ENCODE measurements at places on chromosomes 4 and X.

- no peaks in the 10 kb centered on the region for H3K36me3 ChIP-seq
- no peak for DNase-seq
- H3K27ac ChIP-seq: no peak overlapping the region
These were observed 62.3 kb downstream of the CLDN22 start for GRCh38 chr4:183257808-183258207.

DNA sequence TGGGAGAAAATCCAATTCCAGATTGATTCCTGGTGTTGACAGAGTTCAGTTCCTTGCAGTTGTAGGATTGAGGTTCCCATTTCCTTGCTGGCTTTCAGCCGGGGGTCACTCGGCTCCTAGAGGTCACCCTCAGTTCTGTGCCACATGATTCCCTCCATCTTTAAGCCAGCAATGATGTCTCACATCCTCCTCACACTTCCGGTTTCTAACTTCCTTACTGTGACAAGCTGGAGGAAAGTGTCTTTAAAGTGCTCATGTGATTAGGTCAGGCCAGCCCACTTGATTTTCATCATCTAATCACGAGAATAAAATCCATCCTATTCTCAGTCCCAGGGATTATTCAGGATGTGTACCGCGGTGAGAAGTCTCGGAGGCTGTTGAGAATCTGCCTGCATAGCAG is 19.4 kb upstream of the SMIM31 start:
- H3K27ac ChIP-seq: no peak overlapping the region
- DNase-seq: no peak
- H3K4me1 ChIP-seq: peaks cover 2% of the 10 kb centered on the region
- H3K4me3 ChIP-seq: no peak overlapping the region
- H3K36me3 ChIP-seq: no peaks in the 10 kb centered on the region

- peaks cover 36% of the 10 kb centered on the region for H3K36me3 ChIP-seq
- peak overlapping the region; percentile 77 for H3K27ac ChIP-seq
- H3K27me3 ChIP-seq: no peaks in the 10 kb centered on the region
- H3K4me3 ChIP-seq: peak overlapping the region; percentile 58
- DNase-seq: no peak
These were observed 2.7 kb downstream of the TFE3 start for GRCh38 chrX:49040376-49040955.

GRCh38 chr4:19002170-19002569 is 980.6 kb upstream of the LCORL start:
- no peak overlapping the region for H3K4me3 ChIP-seq
- H3K27ac ChIP-seq: no peak overlapping the region
- H3K27me3 ChIP-seq: no peaks in the 10 kb centered on the region
- no peak for DNase-seq
- no peaks in the 10 kb centered on the region for H3K36me3 ChIP-seq

- no peak for DNase-seq
- H3K27me3 ChIP-seq: peaks cover 4% of the 10 kb centered on the region
- no peak overlapping the region for H3K27ac ChIP-seq
- H3K36me3 ChIP-seq: no peaks in the 10 kb centered on the region
These were observed 384.6 kb downstream of the PPP3CA start for GRCh38 chr4:100962698-100963097.

GRCh38 chr4:110248831-110249253 is 50.4 kb upstream of the ELOVL6 start:
- H3K4me1 ChIP-seq: no peaks in the 10 kb centered on the region
- H3K27me3 ChIP-seq: peaks cover 25% of the 10 kb centered on the region
- DNase-seq: no peak
- H3K4me3 ChIP-seq: no peak overlapping the region

GRCh38 chrX:129772796-129773431 is 6.8 kb upstream of the SASH3 start:
- no peaks in the 10 kb centered on the region for H3K27me3 ChIP-seq
- peak; percentile 58 for DNase-seq
- H3K27ac ChIP-seq: peak overlapping the region; percentile 95
- H3K36me3 ChIP-seq: peaks cover 3% of the 10 kb centered on the region
- peak overlapping the region; percentile 58 for H3K4me3 ChIP-seq
- peaks cover 86% of the 10 kb centered on the region for H3K4me1 ChIP-seq

DNA sequence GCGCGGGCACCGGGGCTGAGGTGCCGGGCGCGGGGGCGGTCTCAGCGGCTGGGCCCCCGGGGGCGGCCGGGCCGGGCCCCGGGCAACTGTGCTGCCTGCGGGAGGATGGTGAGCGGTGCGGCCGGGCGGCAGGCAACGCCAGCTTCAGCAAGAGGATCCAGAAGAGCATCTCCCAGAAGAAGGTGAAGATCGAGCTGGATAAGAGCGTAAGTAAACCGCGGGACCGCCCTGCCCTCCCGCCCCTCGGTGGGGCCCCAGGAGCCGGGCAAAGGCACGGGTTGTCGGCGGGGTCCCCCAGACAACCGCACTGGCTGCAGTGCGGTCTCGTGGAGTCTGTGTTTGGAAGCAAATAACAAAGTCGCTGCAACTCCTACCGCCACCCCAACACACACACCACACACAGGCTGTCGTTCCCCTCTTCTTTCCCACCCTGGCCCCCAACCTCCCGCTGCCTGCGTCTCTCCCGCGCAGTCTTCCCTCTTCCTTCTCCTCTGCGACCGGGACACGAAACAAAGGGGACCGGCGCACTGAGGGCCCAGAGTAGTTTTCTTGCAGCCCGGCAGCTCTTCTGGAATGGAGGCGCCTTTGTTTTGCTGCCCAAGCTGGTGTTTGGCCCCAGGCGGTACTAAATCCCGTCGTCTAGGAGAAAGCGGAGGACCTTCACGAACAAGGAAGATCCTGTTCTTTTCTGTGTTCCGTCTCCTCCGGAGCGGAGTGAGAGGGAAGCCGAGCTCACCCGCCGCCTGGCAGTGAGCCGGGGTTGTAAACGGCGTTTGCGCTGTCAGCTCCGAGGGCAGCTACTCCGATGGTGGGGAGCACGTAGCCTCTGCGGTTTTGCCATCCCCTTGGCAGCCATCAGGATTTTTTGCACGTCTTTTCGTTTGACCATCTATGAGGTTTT is 788 bp downstream of the SAP30 start:
- peak overlapping the region; percentile 84 for H3K27ac ChIP-seq
- peaks cover 27% of the 10 kb centered on the region for H3K36me3 ChIP-seq
- H3K4me1 ChIP-seq: peaks cover 47% of the 10 kb centered on the region
- DNase-seq: peak; percentile 54
